Fibroblast of skin of back (primary cell): ENCODE measurements at places on chromosomes 12 and 14.

- DNase-seq = no peak
These were observed 1.5 kb downstream of the TCP11L2 start for GRCh38 chr12:106304001-106304421.

DNA sequence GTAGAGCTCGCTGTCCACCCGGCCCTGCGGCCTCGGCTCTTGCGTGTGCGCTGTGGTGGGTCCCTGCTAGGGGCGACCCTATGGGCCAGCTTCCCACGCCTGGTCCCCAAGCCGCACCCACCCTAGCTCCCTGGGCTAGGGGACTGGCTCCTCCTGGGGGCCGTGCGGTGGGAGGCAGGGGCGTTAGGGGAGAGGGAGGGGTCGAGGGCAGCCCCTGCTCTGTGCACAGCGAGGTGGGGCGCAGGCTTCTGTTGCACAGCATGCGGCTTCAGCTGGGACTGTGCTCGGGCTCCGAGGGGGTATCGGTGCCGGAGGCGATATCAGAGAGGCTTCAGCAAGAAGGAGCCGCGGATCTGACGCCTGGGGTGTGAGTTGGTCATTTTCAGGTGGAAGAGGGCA lies 86.1 kb downstream of the ALG10 start:
- no peak for DNase-seq

DNA sequence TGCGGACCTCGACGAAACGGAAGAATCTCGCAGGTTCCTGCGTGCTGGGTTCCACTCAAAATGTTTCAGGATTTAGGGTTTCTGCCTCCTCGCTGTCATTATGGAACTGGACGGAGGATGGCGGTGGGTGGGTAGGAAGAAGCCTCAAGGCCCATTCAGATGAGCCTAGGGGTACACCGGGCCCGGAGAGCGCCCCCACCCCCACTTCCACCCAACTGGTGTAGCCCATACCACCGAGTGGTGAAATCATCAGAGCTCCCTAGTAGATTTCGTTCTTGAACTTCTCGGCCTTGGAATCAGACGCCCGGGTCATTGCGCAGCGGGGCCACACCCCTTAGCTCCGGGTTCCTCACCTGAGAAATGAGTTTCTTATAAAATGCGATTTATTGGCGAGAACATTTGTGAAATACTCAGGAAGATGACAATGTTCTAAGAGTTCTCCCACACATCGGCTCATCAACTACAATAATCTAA lies 13.3 kb upstream of the TBX3 start:
- no peak for DNase-seq

DNA sequence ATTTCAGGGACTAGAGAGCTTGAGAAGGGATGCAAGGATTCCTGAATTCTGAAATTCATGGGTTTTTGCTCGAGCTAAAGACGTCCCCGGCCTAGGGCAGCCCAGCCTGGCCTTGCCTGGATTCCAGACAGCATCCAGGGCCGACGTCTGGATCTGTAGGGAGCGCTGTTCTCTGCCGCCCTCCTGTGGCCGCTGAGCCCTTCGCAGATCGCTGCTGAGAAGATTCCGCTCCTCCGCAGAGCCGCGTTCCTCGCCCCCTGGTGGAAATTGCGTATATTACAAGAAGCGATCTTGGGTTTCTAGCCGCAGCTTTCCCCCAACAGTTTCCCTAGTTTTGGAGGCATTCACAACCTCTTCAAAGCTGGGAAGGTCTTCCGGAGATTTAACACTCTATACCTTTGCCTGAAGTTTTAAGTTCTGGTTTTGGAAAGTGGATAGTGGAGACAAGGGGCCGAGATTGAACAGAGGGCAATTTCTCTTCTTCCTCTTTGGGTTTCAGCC lies 5.1 kb downstream of the CISTR start:
- peak; percentile 84 for DNase-seq

- DNase-seq = peak; percentile 96
These were observed 145.0 kb downstream of the PRKCH start for GRCh38 chr14:61466249-61466904.

DNA sequence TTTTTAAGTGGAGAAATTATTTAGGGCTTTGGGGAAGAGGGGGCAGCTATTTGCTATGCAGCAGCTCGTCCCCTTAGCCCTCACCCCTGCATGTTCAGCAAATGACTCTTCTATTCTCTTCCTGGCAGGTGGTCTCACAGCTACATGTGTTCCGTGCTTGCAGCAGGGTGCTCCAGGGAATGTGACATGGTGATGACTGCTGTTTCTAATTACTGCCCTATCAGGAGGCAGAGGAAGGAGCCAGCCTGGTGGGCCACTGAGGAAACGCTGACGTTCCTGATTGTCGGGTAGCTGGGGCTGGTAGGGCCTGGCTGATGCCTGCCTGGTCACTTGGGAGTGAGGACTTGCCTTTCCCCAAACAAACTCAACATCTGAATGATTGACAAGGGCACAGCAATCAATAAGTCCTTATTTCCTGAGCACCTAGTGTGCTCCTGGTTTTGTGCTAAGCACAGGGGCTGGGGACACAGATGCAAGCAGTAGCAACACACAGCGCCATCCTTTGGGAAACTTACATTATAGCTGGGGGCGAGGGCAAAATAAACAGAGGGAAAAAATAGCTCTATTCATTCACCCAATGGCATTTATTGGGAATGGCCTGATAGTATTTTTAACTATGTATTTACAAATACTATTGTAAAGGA lies 377.8 kb downstream of the FUT8 start:
- DNase-seq = peak; percentile 53

- DNase-seq = no peak
These were observed 53.8 kb downstream of the SCARB1 start for GRCh38 chr12:124809878-124810277.

DNA sequence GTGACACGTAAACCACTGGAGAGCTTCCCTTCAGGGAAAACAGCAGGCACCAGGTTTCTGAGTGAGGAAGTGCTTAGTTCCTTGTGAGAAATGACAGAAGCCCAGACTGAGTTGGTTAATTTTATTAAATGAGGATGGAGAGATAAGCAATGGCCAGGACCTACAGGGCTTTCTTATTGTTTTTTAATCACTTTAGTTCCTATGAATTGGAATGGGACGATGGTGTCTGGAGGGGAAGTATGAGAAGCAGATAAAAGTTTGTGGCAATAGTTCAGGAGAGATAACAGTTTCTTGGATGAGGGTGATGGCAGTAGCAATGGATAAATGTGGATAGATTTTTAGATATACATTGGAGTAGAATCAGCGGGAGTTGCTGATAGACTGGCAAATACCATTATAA lies 86.5 kb upstream of the PTPRR start:
- no peak for DNase-seq

DNA sequence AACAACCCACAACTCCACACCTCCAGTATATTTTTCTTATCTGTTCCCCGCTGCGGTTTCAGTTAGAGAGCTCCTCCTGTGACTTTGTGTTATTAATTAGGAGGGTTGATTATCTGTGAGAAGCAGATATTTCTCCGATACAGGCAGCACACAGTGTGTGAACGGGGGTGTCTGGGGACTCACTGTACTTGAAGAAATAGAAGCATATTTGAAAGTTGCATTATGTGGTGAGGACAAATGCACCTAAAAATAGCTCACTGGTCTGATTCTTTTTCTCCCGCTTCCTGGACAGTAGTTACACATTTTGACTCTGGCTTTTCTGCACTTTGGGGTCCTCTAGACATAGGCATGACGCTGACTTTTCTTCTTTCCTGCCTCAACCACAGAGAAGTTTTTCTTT lies 277.7 kb downstream of the VRK1 start:
- DNase-seq = no peak

DNA sequence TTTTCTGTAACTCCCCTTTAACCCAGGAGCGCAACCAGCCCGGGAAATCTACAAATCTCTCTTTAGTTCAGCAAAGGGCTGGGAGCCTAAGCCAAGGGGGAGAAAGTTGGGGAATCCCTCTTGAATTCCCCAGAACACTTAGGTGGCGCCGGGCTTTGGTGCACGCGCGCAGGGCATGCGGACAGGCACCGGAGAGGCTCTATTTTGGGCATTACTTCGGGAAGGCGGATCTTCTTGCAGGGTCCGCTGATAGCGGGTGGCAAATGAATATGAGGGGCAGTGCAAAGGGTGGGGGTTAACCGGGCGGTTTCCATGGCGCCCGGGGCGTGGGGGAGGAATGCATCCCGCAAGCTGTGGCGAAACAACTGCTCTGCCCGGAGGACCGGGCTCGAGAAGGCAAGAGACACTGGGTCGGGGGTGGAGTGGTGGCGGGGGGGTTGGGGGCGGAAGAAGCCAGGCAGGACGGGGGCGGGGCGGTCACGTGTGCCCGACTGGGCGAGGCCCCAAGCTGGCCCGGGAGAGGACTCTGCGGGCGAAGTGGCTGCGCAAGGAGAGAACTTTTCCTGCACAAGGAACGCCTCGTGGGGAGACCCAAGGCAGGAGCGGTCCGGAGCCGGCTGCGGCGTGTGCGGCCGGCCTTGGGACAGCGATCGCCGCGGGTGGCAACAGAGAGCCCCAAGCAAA lies at the start of gene FLVCR2:
TSS of gene FLVCR2 (plus strand) at position 519 of the 684 bp plus-strand sequence. CDS start 353 bp downstream, outside the sequence.
- DNase-seq = peak; percentile 45
